Urinary bladder (tissue), 4 donors: ENCODE measurements at places on chromosomes 6 and 20.

GRCh38 chr6:168126566-168127383, 47.8 kb upstream of the FRMD1 start:
- DNase-seq, result no peak

DNA sequence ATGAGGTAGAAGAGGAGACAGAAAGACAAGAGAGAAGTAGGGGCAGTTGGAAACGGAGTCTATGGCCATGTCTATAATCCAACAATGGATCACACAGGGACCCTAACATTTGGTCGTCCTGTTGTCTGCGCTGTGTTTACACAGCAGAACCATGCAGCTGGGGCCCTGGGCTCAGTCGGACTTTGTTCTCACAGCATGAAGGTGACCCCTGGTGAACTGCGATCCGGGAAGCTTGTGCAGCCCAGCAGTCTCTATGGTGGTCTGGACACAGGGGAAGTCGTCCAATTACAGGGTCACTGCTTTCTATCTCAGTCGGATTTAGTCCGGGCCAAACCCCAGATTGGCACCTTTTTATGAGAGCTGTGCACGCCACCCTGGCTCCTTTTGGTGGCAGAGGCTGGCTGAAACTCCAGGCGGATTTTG, 153.6 kb downstream of the FOXA2 start:
- no peak for DNase-seq

DNA sequence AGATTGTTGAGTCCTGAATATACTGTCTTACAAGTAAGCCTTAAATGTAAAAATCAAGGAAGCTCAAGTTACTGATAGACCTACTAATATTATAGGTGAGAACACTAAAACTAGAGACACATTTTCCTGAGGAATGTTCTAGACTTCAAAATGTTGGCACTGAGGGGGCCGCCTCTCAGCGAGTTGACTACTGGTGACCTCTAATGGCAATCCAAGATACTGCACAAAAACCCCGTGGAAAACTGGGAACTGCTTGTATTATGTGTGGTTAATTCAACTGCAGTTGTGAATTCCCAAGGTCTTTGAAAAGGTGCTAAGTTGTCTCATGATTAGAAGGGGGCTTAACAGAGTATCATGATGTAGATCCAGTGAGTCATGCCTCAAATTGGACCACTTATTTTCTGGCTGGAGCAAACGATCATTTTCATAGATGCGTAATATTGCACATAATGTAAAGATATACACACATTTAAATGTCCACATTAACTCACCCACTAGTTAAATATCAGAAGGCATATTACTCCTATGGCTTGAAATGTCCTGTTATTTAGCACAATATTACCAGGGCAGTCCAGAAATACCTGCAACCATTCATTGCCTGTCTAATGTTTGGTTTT, 336.2 kb downstream of the FOXA2 start:
- DNase-seq, result no peak

- no peak for DNase-seq
Measured at GRCh38 chr20:16261733-16262273, 311.4 kb downstream of the KIF16B start.

DNA sequence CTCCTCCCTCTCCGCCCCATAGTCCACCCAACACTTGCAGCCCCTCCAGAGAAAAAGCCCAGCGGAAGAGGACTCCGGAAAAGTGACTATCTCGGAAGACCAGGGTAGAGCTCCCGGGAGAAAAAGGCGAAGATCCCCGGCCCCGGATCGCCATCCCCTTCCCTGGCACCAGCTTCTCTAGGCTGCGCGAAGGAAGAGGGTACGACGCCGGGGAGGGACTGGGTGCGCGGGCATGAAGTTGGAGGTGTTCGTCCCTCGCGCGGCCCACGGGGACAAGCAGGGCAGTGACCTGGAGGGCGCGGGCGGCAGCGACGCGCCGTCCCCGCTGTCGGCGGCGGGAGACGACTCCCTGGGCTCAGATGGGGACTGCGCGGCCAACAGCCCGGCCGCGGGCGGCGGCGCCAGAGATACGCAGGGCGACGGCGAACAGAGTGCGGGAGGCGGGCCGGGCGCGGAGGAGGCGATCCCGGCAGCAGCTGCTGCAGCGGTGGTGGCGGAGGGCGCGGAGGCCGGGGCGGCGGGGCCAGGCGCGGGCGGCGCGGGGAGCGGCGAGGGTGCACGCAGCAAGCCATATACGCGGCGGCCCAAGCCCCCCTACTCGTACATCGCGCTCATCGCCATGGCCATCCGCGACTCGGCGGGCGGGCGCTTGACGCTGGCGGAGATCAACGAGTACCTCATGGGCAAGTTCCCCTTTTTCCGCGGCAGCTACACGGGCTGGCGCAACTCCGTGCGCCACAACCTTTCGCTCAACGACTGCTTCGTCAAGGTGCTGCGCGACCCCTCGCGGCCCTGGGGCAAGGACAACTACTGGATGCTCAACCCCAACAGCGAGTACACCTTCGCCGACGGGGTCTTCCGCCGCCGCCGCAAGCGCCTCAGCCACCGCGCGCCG, 822 bp downstream of the FOXQ1 start:
- DNase-seq, result no peak

GRCh38 chr20:38790200-38791053, 15.1 kb upstream of the PPP1R16B start:
- DNase-seq, result no peak

DNA sequence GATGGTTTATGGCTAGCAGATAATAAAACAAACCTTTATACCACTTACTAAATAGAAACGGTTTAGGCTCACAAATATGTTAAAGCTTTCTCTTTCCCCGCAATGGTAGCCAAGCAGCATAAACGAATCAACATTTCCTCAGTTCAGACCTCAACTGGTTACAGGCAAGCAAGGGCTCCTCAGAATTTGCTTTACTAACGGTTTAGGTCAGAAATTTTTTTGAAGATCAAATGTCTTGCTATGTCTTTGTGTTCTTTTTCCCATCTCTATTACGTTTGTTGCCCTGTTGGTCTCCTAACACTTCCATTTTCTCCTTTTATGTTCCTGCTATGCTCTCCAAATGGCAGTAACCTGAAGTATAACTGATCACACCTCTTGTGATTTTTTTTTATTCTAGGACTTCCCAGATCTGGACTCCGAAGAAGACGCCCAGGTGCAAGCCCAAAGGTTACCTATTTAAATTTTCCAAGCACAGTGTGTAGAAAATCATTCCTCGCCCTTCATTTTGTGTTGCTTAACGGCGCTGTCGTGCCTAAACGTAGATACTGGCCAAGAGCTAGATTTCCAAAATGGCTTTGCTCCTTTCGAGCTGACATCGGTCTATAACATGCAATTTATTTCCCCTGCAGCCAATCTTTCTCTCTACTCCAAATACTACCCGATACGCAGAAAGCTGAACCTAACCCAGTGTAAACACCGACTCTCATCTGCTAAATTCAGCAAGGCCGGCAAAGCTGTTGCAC, 717 bp upstream of the ASF1A start:
- no peak for DNase-seq

GRCh38 chr6:123338394-123338793, 298.4 kb downstream of the TRDN start:
- no peak for DNase-seq

DNA sequence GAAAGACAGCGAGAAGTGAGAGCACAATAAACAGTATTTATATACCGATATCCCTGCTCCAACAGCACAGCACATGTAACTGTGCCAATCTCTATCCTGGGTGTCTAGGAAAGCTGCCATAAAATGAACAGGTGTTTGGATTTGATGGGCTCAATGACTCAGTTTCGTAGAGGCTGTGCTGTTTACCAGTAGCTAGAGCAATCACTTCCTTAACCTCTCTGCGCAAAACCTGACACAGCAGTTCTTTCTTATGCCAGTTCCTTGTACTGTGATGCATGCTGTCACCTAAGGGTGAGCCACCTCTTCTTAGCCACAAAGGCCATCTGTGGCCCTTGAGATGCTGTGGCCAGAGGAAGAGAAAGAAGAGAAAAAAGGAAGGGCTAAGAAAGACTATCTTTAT, 59.3 kb downstream of the SHPRH start:
- no peak for DNase-seq

- DNase-seq, result no peak
Measured at GRCh38 chr20:9053108-9053507, 15.8 kb upstream of the PLCB4 start.

GRCh38 chr20:46835418-46835817, 59.2 kb upstream of the EYA2 start:
- DNase-seq, result no peak

- DNase-seq, result no peak
Measured at GRCh38 chr20:44891826-44892225, 6.3 kb downstream of the YWHAB start.

GRCh38 chr6:94955156-94955555, 622.2 kb upstream of the MANEA start:
- no peak for DNase-seq

- DNase-seq, result no peak
Measured at GRCh38 chr6:152313542-152314482, 323.4 kb downstream of the SYNE1 start.
